Activated CD4-positive, alpha-beta T cell treated with anti-CD3 and anti-CD28 coated beads for 24 hours (primary cell): ENCODE measurements at places on chromosomes 1 and 21.

GRCh38 chr1:24644100-24644384 is 940 bp downstream of the SRRM1 start:
- no peak for DNase-seq

DNA sequence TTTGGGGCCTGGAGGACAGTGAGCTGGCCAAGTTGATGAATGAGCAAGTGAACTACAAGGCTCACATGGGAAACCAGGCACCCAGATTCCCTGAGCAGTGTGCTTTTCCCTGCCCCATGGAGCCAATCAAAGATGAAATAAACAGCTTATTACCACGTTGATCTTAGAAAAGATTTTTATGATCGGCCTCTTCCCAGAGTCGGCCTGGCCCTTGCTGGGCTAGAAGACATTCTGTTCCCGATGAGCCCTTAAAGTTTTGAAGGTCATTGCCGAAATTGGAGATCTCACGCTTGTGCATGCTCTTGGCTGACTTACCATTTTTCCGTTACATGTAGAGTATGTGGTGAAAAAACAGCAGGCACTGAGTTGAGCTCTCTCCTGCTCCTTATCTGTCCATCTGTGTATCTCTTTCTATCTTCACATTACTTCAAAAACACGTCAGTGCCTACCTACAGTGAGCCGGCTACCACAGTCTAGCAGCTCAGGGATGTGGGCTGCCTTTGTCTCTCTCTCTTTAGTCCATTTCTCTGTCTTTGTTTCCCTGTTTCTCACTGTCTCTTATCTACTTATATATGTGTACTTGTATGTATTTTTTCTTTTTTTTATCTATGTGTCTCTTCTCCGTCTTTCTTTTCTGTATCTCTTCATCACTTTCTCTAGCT is 248.8 kb upstream of the USP24 start:
- DNase-seq = no peak

GRCh38 chr1:50955116-50955515 is 5.0 kb downstream of the FAF1 start:
- DNase-seq = no peak

DNA sequence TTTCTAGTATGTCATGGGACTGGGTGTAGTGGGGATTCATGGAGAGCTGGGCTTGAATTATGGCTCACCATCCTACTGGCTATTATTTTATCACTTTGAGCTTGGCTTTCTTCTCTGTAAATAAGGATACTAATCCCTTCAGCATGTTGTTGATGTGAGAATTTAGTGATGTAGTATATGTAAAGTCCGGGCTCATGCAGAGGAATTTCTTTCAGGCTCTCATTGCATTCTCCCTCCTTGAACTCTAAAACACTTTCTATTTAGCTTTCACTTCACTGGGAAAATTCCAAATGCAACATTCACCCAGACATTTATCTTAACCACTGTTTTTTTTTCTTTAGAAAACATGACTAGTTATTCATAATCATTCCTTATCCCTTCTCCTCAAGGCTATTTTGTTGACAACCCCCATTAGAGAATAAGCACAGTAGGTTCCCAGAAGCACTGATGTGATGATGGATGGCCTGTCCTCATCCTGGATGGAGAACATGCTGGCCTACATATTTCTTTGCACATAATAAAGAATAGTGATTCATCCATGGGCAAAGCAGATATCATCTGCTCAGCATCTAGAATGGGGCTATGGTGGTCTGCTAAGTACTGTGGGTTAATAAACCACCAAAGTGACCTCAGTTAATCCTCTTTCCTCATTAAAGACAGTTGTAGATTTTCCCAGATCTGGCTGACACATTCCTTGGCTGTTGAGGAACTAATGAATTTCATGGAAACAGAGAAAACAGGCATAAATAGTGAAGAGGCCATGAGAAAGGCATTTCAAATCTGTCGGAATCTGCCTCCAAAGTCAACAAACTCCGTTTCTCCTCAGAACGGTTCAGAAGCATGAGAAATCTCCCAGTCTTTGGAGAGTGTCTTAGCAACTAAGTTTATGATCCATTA is 68.0 kb upstream of the CYP2J2 start:
- DNase-seq = no peak

- DNase-seq = no peak
Observed at GRCh38 chr1:47934243-47934805, 62.9 kb downstream of the TRABD2B start.

- no peak for DNase-seq
Observed at GRCh38 chr1:240528591-240528990, 83.4 kb downstream of the GREM2 start.

GRCh38 chr1:154568157-154568815 is 708 bp downstream of the CHRNB2 start:
- DNase-seq = no peak

GRCh38 chr1:228851618-228852017 is 116.3 kb downstream of the RHOU start:
- no peak for DNase-seq

DNA sequence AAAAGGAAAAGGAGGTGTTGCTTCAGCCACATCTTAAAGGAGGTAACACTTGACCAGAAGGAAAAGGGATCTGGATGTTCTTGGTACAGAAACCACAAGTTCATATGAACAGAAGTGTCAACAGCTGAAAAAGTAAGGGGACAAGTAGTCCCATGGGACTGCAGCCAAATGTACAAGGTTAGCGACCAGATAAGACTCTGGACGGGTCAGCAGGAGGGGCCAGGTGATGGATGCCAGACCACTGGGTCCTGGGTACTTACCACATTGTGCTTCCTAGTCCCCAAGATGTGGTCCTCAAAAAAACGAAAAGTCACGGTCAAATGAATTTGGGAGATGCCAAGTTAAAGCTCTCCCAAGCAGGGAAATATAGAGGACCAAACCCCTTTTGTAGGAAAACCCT is 16.6 kb upstream of the BMP8A start:
- DNase-seq = no peak
